ENCODE measurements at places on chromosomes 11 and 22.

DNA sequence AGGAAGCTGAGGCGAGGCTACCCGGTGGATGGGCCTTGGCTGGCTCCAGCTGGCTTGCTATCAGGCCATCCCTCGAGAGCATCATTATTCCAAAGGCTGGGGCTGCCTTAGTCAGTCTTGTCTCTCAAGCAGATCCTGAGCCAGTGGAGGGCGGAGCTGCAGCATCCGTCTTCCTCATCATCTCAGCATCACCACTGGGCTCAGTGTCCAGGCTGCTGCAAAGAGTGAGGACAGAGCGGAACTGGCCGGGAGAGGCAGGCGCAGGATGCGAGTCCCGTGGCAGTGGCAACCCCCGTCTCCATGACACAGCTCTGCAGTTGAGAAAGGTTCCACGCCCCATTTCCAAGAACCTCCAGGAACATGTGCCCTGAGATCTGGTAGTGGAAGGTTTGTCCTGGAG is 4.4 kb downstream of the TP53I11 start:
- DNase-seq: peak; percentile 73

DNA sequence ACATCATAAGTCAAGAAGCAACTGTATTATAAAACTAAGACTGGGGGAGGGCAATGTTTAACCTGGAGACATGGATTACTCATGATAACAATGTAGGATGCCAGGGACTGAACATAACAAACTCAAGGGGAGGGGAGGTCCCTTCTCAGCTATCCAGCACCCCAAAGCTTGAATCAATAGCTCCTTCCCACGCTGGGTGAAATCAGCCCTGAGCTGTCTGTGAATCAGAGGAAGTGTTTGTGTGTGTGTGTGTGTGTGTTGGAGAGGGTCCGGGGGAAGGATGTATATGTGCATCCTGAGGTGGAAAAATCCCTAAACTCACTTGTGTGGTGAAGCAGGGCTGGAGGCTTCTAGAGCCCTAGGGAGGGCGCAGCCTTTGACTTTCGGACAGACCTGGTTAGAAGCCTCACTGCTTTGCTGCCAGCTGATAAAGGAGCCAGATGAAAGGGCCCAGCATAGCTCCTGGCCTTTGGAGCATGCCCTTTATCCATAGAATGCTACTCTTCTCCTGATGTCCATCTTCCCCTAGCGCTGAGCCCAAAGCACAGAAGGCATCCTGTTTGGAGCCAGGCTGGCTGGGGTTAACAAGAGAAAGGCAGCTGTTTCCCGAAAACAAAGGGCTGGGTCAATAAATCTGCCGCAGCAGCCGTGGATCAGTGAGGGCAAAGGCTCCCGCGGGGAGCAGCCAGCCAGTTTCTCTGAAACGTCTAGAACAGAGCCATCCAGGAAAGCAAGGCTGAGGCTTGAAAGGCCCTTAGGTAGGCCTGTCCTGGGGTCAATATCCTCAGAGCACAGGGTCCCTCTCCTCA is 35.8 kb downstream of the TNKS1BP1 start:
- no peak for DNase-seq

- DNase-seq: no peak
Observed at GRCh38 chr22:37254867-37255233, 10.8 kb upstream of the RAC2 start.

DNA sequence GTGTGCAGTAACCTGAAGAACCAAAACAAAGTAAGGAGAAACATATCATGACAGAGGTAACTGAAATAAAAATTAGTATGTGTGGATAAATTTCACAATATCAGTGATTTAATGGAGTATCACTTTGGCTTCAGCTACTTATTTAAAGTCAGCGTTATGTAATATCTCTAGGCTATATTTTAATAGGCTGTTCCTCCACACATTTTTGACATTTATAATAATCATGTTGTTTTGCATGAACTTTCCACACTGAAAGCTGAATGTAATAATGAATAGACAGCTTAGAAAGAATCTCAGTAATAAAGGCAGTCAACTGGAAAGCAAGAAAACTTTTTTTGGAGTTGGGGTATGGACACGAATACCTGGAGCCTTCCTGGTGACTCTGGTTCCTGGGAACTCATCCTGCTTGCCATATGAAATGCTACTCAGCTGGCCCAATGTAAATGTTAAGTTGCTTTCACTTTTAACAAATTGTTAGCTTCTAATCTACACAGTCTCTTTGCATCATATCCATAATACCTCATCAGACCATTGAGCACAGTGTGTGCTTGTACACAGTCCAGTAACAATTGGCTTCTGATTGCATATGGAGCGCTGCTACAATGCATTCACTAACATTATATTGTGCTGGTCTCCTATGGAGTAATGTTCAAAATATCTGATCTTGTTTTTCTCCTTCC is 257.7 kb downstream of the SOX6 start:
- DNase-seq: no peak

- peak; percentile 76 for DNase-seq
Observed at GRCh38 chr11:128731041-128731663, 37.3 kb downstream of the FLI1 start.

GRCh38 chr11:6505577-6506240 is 8.6 kb downstream of the DNHD1 start:
- DNase-seq: no peak

- no peak for DNase-seq
Observed at GRCh38 chr11:25038131-25038530, 541.3 kb downstream of the LUZP2 start.

- no peak for DNase-seq
Observed at GRCh38 chr11:17256512-17256911, 20.0 kb upstream of the NUCB2 start.

DNA sequence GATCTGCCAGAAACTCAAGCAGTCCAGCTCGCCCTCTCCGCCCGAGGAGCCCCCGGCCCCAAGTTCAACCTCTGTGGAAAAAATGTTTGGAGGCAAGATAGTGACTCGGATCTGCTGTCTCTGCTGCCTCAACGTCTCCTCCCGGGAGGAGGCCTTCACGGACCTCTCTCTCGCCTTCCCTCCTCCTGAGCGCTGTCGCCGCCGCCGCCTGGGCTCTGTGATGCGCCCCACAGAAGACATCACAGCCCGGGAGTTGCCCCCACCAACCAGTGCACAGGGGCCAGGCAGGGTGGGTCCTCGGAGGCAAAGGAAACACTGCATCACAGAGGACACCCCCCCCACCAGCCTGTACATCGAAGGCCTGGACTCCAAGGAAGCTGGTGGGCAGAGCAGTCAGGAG is 20.8 kb downstream of the USP35 start:
- DNase-seq: peak; percentile 30

DNA sequence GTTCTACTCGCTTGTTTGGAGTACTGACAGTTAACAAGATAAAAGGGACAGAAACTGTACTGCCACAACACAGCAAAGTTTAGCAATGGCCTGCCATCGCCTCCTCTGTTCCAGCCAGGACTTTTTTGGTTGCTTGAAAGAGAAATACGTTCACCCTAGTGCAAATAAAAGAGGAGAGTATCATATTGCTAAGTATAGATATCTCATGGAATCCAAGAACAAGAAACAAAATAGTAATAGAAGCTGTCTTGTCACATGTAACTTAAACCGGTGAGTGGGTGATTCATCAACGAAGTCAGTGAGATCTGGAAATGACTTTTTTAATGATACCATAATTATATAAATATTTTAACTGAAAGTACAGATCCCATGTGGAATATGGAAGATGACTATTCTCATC is 35.4 kb downstream of the SLC1A2 start:
- DNase-seq: no peak

GRCh38 chr11:7351228-7351627 is 99.5 kb downstream of the SYT9 start:
- no peak for DNase-seq

DNA sequence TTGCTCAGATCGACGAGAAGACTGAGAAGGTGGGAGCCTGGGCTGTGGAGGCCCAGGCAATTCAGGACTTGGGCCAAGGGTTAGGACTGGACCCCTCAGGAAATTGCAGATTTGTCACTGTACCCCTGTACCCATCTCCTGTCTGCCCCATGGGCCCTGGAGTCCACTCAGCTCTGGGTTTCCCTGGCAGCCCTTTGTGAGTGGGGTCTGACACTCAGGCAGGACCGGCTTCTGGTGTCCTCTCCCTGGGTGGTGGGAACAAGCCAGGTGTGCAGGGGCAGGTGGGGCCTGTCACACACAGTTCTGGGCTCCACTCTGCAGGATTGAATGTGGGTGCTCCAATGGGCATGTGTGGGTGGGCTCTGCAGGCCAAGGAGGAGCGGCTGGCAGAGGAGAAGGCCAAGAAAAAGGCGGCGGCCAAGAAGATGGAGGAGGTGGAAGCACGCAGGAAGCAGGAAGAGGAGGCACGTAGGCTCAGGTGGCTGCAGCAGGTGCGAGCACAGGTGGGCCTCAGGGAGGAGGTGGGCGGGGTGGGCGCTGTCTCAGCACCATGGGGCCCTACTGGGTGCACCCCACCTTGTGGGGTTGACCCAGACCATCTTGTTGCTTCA is 21.6 kb downstream of the INCENP start:
- no peak for DNase-seq

GRCh38 chr22:43446037-43446803 is 34.4 kb downstream of the MPPED1 start:
- DNase-seq: no peak

DNA sequence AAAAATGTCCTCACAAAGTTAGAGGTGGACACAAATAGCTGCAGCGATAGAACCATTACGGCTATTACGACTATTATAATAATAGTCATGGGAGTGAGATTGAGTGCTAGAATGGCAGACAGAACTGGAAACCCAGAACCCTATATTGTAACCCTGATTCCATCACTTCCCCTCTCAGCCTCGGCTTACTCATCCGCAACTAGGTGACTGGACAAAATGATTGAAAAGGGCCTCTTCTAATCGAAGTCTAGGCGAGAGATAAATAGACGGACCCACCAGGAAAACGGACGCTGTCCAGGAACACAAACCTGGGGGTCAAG is 629 bp downstream of the PSMA1 start:
- no peak for DNase-seq

GRCh38 chr22:48492366-48493320 is 1335.0 kb downstream of the BRD1 start:
- peak; percentile 36 for DNase-seq

- DNase-seq: no peak
Observed at GRCh38 chr22:17566776-17567175, 3.5 kb downstream of the SLC25A18 start.

- DNase-seq: no peak
Observed at GRCh38 chr11:1782031-1782590, 18.4 kb upstream of the CTSD start.

DNA sequence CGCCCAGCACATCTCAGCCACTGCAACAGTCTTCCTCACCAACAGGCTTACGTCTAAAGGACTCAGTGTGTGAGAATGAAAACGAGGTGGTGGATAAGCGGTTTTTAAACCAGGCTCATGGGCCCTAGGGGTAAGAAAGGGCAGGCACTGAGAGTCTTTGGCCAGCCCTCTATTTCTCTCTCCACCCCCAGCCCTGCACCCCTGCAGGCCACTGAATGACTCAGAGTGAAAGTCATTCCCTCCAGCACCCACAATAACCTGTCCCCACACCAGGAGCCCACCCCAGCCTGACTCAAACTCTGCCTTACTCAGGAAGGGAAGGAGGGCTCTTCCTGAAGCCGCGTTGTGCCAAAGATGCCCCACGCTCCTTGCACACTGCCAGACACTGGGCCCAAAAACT is 72.0 kb downstream of the LARGE1 start:
- DNase-seq: no peak

GRCh38 chr11:10937385-10937771 is 79.5 kb upstream of the ZBED5 start:
- no peak for DNase-seq

- no peak for DNase-seq
Observed at GRCh38 chr22:46233231-46233630, 16.9 kb downstream of the CDPF1 start.

DNA sequence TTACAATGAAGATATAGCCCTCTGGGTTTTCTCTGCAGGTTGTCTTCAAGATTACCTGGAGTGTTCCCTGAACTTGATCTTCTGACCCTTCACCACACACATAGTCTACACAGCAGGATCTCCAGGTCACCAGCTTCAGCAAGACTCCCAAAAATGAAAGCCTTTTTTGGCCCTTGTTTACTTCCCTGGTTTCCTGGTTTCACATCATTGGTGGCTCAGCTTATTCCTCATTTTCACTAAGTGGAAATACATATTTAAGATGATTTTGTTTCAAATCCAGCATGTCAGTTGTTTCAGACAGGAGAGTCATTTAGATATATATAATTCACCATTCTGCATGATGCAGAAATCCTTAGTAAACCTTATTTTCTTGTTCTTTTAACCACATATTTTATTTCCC is 41.6 kb upstream of the MPEG1 start:
- DNase-seq: no peak

- DNase-seq: no peak
Observed at GRCh38 chr11:3958281-3958680, 102.8 kb downstream of the STIM1 start.

GRCh38 chr11:100863080-100863581 is 176.0 kb downstream of the ARHGAP42 start:
- no peak for DNase-seq

- no peak for DNase-seq
Observed at GRCh38 chr22:48887394-48888332, 940.0 kb downstream of the BRD1 start.

DNA sequence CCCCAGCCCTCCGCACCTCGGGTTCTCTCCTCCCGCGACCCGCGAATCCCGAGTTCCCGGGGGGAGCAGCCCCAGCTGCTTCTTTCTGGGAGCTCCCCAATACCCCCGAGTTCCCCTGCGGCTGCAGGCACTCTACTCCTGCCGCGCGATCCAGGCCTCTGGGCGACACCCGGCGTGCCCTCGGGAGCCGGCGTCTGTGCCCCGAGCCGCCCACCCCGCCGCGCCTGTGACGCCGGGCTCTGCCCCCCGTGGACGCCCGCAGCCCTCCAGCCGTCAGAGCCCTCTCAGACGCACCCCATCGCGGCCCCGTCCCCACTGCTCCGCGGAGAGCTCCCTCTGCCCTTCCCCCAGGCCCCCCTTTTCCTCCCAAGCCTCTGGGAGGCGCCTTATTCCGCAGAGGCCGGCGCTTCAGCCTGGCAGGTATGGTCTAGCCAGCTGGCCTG is 422 bp downstream of the GLB1L2 start:
- DNase-seq: no peak

- no peak for DNase-seq
Observed at GRCh38 chr11:43315966-43316365, 4.2 kb downstream of the API5 start.

DNA sequence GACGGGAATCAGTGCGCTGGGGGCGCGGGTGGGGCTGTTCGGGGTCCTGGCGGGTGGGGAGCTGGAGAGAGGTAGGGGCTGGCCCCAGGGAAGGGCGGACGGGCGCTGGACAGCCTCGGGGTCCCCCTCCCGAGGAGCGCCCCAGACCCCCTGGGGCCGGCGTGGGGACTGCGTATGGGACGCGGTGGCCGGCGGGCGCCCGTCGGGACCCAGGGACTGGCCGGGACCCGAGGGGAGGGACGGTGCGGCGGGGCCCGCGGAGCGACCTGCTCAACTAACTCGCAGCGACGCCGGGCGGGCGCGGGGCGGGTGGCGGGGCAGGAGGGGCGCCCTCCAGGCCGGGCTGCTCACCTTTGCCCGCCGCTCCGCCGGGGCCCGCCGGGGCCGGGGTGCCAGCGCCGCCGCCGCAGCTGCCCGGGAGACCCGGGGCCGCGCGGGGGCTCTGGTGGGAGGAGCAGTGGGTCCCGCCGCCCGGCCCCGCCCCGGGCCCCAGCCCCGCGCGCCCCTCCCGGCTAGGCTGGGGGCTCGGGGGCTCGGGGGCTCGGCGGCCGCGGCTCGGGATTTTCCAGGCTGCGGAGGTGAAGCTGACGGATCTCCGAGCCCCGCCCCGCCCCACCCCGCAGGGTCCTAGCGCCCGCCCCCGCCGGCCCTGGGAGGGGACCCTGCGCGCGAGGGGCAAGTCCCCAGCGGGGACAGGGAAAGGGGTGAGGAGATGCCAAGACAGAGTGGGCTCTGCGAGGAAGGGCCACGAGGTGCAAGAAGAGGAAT is 12.3 kb downstream of the STARD10 start:
- peak; percentile 40 for DNase-seq

GRCh38 chr11:551596-551995 is 8.9 kb downstream of the LMNTD2 start:
- no peak for DNase-seq
